ENCODE measurements at places on chromosomes 11 and 22. TPM values are rescaled to one million over a fixed set of nuclear protein-coding genes. Genes with fewer than 3 reads are reported as not detected.

MYBPC3 gene
- total RNA-seq = 2,397 TPM

DNA sequence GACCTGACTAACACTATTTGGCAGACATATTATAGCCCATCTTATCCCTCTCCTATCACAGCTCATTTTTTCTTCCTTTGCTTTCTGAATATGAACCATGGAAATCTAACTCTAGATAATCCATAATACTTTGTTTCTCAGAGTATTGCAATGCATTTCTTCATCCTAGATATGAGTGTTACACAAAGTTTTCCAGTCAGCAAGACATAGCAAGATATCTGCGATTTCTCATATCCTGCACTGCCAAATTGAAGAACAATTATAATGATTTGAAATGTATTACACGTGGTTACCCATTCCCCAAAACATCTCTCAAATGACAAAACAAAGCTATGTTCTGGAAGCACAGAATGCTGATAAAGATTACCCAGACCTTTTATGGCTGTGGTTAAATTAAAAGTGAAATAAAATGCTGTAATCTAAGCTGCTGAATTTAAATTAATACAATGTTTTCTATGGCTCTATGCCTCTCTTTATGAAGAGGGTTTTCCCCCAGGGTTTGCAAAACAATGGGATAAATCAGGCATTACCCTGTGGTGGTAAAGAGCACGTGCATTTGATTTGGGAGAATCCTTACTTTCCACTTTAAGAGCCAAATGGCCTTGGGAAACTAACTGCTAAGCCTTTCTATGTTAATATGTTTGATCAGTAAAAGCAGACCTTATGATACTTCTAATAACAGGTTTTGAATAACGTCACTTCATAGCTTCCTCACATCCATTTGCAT is 1291.0 kb upstream of the CNTN5 start:
- DNase-seq = no peak

TUB gene
- 21.4 TPM for total RNA-seq

DNA sequence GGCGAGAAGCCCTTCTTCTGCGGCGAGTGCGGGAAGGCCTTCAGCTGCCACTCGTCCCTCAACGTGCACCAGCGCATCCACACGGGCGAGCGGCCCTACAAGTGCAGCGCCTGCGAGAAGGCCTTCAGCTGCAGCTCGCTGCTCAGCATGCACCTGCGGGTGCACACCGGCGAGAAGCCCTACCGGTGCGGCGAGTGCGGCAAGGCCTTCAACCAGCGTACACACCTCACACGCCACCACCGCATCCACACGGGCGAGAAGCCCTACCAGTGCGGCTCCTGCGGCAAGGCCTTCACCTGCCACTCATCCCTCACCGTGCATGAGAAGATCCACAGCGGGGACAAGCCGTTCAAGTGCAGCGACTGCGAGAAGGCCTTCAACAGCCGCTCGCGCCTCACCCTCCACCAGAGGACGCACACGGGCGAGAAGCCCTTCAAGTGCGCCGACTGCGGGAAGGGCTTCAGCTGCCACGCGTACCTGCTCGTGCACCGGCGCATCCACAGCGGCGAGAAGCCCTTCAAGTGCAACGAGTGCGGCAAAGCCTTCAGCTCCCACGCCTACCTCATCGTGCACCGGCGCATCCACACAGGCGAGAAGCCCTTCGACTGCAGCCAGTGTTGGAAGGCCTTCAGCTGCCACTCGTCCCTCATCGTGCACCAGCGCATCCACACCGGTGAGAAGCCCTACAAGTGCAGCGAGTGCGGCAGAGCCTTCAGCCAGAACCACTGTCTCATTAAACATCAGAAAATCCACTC is 12.2 kb downstream of the ZNF74 start:
- DNase-seq = no peak

DNA sequence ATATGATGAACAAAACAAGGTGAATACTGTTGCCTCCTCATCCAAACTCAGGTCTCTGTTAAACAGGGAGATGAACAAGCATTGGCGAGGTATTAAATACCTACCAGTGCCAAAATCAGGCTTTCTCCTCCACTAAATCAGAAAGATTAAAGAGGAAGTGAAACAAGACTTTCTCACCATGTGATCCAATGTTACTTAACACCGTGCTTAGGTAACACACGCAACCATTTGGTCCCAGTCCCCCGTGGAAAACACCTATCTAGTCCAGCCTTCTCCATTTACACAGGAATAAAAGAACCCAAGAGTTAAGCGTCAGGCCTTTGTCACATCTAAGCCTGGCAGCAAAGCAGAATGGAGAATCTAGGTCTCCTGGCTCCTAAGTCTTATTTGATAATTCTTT is 34.5 kb downstream of the TENM4 start:
- DNase-seq = no peak

IPO7 gene
- total RNA-seq = 130 TPM

DNA sequence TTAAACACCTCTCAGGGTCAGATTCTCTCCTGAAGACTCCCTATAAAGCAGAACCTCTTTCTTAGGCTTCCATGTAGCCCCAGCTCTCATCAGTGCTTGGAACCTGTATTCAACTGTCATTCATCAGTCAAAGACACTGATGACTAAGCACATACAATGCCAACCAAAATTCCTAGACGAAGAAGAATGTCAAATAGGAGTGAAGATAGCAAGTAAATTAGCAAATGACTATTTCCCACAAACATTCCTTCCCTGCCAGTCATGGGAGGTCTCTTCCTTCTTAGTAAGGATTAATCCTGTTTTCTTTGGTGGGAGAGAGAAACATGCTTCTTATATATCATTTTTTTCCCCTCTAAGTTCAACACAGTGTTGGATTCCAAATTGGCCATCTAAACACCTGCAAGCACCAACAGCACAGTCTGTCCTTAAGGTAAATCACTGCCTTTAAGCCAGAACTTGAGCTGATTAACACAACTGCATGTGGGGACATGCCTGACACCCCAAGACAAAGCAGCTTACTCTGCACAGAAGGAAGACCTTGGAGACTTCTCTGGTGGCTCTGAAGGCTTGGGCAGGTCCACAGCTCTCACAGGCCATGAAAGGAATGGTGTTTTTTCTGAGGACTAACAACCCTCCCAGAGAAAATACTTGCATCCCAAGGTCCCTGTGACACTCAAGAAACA is 47.5 kb upstream of the ME3 start:
- no peak for DNase-seq

APOA5 gene
- not detected for total RNA-seq

RASD2 gene
- 9.5 TPM for total RNA-seq

DNA sequence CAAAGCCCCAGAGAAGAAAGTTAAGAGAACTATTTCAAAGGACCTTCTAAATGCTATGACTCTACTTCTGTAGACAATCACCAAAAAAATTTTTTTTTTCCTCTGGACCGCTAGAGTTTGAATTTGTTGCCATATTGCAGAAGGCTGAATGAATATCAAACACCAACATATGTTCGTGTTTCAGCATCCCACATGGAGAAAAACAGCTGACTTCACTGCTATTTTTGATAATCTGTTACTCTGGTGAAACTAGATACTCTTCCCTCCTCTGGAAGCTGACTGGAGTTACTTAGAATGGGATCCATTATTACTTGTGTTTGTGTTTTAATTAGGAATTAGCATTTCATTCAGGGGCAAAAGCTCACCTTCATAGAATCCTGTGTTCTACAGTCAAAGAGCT is 447.0 kb downstream of the AASDHPPT start:
- DNase-seq = no peak

DNA sequence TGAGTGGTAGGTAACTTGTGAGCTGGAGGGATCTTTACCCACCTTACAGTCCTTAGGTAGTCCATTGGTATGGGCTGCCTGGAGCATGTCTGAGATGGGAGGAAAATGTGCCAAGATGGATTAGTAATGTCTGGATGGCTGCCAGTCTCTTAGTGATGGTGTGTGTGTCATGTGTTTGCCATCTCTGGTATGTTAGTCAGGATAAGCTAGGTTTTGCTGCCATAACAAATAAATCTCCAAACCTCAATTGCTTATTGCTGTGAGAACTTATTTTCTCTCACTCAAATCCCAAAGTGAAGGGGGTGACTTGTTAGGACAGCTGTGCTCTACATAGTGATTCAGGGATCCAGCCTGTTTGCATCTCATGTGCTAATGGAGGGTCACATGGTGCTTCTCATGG is 40.9 kb upstream of the MYEOV start:
- no peak for DNase-seq

SERPIND1 gene
- total RNA-seq = not detected

GRCh38 chr11:132772703-132773545 is 759.4 kb downstream of the OPCML start:
- no peak for DNase-seq

DNA sequence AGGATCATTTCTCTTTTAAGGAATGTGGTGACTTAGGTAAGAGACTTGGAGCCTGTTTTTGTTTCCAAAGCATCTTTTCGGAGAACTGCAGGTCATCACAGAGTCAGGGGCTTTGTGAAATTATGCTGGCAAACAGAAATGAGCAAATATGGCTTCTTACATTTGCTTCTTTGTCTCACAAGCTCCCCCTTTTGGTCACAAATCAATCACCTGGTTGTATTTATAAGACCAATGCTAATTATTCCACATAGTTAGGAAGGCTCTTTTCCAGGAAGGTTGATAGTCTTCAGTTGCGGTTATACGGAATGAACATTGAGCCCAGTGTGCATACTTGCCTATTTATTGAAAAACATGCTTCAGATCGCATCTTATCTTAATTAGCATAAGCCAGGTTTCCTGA is 34.6 kb upstream of the CEP126 start:
- no peak for DNase-seq

- peak; percentile 86 for DNase-seq
Observed at GRCh38 chr22:45263463-45264269, 21.1 kb upstream of the UPK3A start.

BTG4 gene
- total RNA-seq = not detected

DNA sequence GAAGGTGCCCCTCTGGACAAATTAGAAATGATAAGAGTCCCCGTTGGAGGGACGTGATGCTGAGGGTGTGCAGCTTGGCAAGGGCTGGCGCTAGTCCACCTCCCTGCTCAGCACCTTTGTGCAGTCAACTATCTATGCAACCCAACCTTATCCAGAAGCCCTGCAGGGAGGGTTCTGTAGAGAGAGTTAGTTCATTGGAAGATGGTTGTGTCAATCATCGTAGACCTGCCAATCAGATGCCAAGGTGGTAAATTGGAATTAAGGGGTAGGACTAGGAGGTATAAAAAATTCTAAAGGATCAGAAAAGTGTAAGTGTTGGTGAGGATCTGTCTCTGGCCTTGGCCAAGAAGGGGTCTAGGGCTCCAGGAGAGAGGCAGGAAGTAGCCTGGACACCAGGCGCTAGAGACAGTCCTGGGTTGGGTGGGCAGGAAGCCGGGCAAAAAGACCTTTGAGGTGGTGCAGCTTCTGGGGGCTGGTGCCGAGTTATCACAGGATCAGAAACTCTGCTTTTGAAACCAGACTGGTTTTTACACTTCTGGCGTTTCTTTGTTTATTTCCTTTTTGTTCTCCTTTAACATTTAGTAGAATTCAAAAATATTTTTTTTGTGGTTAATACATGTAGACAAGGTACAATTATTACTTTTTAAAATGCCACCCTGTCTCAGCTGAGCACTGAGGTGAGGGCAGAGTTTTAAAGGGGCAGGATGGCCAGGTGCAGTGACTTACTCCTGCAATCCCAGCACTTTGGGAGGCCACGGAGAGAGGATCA is 1.6 kb downstream of the C1QTNF6 start:
- DNase-seq = peak; percentile 37

- no peak for DNase-seq
Observed at GRCh38 chr11:110251836-110252235, 44.6 kb downstream of the RDX start.

ZC3H12C gene
- total RNA-seq = 18.0 TPM

OR51E1 gene
- 1.9 TPM for total RNA-seq

Measured in Right ventricle myocardium inferior (tissue), 1 donor.